ENCODE measurements at places on chromosomes 7 and 10. TPM values are rescaled to one million over a fixed set of nuclear protein-coding genes. Genes with fewer than 3 reads are reported as not detected.

Gene SLC35B4
- total RNA-seq: 30.7 TPM

Gene CNPY1
- not detected for total RNA-seq

Gene DENND2A
- 0.75 TPM for total RNA-seq

Gene CYP3A4
- not detected for total RNA-seq

Gene TMEM213
- total RNA-seq: not detected

Gene ZMYND11
- 62.7 TPM for total RNA-seq

Gene WDR86
- total RNA-seq: 1.1 TPM

Gene HMX2
- total RNA-seq: not detected

Gene CPA4
- total RNA-seq: 52.9 TPM

Gene SPOCK2
- total RNA-seq: 0.12 TPM

Gene GIMAP2
- 0.60 TPM for total RNA-seq

Gene ASB10
- total RNA-seq: not detected

Gene TDRD1
- 7.7 TPM for total RNA-seq

Gene TMEM139
- not detected for total RNA-seq

Gene SUGCT
- total RNA-seq: 55.2 TPM

Gene SCIN
- total RNA-seq: 0.23 TPM

Gene SLC26A3
- not detected for total RNA-seq

Gene CWF19L1
- total RNA-seq: 16.6 TPM

Gene LEP
- 0.94 TPM for total RNA-seq

Gene PHKG1
- total RNA-seq: 7.5 TPM

Gene ANK3
- total RNA-seq: 48.9 TPM
